Stimulated activated CD8-positive, alpha-beta memory T cell treated with anti-CD3 and anti-CD28 coated beads, Interleukin-7, amount 100 ng/mL, for 24 hours (primary cell): ENCODE measurements at places on chromosomes 3 and 15.

GRCh38 chr15:92074646-92075045 is 221.1 kb downstream of the SLCO3A1 start:
- no peak for DNase-seq

DNA sequence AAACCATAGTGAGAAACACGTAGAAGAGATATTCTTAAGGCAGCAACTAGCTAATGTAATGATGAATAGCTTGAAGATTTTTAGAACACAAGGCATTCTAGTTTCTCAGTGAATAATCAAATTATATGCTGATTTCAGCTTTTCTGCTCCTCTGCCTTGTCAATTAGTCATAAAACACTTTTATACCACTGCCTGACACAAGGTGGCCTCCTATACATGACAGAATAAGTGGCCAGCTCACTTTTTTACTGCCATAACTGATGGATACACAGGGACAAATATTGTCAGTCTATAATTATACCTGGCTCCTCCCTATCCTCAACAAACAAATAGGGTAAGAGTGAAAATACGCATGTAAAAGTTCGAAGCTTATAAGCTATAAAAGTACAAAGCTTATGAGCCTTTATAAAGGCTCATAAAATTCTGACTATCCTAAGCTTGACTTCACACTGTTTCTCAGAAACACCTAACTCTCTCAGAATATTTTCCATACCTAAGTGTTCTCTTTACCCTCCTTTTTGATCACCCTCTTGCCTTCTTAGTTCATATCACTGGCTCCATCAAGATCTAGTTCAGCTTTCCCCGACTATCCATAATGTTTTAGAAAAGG is 81.6 kb downstream of the HERC1 start:
- DNase-seq = no peak

DNA sequence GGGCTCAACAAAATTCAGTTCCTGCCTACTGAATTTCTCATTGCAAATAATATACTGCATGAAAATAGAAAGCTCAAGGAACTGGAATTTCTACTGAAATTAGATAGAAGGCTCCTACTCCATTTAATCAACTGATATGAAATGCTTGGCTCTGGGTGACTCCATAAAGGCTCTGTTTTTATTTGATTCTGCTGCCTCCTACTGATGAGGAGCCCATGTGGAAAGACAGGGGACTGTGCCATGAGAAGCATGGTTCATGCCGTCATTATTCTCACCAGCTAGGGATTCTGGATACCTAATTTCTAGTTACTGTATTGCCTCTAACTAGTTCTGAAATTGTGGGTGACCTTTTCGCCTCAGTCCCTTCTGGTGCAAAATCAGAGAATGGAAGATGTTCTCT is 366.2 kb upstream of the DPH6 start:
- no peak for DNase-seq

DNA sequence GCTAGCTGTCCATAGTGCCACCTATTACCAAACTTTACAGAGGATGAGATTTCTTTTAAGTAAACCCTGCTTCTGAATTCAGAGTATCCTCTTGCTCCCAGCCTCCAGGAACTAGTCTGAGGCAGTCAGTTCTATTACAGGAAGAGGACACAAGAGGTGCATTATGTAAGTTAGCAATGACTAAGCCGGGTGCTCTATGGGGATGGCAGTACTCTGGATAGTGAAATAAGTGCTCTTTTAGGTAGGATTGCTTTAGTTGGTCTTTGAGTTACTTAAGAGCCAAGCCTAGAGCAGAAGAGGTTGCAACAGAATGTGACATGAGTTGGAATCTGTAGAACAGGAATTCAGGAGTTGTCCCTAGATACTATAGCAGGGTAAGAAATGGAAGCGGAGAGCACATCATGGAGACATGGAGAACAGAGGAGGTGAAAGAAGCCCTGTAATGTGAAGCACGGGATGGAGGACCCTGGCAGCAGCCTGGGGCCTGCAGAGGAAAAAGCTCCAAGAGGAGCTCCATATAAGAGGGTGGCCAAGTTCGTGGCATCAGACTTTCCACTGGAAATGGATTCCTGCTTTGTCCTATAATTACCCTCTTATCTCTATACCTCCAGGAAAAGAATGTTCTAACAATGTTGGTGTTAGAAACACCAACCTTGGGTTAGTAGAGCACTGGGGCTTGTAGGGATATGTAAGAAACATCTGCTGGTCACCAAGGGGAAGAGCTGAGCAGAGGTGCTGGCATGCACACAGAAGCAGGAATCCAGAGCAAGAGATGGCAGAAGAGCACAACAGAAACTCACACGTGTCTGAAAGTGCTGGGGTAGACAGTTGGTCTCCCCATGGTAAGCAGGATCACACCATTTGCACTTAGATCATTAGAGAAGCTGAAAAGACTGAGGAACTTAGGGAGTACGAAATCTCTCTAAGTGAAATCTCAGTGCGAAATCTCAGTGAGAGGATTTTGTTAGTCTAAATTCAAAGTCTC is 851.1 kb downstream of the FHIT start:
- no peak for DNase-seq

GRCh38 chr3:93867425-93867824 is 106.3 kb downstream of the PROS1 start:
- no peak for DNase-seq

GRCh38 chr15:98067339-98067738 is 106.8 kb downstream of the ARRDC4 start:
- DNase-seq = no peak

- no peak for DNase-seq
These were observed 67.6 kb downstream of the SFMBT1 start for GRCh38 chr3:52978109-52978754.

DNA sequence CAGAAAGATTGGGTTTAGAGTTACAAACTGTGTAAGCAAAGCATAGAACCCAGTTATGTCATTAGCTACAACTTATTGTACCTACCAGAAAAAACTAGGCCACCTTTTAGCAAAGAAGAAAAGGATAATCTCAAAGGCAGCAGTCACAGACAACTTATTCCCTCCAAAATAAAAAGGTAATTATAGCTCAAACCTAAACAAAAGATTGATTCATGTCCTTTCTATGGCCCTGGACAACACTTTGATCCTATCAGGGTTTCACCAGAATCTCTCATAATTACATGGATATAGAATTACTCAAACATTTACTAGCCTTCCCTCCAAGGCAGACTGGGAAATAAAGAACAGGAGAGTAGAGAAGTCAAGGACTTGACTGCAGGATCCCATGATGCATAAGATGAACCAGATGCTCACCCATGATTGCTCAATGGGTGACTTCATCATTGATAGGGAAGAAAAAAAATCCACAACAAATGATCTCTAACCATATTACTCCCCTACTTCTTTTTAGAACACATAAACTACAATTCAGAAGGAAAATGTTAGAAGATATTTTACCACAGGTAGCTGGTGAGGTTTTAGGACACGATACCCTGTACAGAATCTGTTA is 17.4 kb downstream of the DET1 start:
- no peak for DNase-seq

DNA sequence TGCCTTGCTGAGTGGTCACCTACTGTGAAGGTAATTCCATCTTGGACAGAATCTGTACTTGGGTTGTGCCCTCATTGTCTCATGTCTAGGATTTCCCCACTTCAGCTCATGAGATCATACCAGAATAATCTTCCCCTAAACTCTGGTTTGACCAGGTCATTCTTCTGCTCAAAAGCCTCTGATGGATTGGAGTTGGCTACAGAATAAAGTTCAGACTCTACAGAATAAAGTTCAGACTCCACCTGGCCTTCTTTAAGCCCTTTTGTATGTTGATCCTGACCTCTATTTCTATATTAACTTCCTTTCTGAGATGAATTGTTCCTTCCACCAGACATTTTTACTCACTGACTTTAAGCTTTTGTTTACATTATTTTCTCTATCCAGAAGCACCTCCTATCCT is 6.4 kb upstream of the GLCE start:
- DNase-seq = no peak

GRCh38 chr3:107263269-107264021 is 113.8 kb upstream of the CCDC54 start:
- no peak for DNase-seq

DNA sequence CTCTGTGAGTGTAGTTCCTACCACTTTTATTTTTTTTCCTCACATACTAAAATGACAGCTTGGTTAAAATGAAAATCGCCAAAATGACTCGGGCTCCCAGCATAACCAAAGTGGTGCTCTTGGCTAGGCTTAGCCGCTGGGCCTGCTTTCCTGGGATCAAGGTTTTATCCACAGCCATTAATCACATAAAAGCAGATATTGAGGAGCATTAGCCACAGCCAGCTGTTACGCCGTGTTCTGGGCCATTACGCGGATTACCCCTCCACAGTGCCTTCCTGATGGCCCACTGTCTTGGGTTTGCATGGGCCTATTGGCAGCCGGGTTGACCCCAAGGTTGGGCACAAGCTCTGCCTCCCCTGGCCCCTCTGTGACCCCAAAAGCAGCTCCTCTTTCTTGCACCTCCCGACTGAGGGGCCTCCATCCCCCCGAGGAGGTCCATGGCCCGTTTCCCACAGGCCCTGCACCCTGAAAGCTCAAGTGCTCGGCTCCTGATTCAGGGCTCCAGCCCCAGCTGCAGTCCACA is 30.4 kb upstream of the TRPM1 start:
- DNase-seq = no peak

DNA sequence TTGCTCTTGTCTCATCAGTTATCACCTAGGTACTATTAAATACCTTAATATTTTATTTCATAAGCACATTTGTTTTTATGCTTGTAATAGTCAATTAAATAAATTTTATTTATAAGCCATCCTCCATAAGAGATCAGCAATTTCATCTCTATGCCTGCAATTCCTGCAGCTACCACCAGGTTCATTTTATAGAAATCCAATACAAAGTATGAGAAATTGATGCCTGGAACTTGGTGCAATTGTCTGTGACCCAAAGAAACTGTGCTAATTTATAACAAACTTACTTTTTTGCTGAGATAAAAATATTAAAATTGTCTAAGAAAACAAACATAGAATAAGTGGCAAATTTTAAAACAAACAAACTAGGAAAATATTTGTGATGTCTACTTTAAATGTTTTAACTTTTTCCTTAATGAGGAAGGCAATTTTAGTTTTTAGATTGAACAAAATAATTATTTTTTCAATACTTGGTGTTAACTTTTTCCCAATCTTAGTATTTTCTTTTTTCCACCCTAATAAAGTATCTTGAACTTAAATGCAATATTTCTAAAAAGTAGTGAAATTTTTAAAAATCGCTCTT is 1026.6 kb downstream of the ROBO1 start:
- no peak for DNase-seq

GRCh38 chr15:80982205-80982604 is 7.4 kb downstream of the MESD start:
- DNase-seq = no peak

DNA sequence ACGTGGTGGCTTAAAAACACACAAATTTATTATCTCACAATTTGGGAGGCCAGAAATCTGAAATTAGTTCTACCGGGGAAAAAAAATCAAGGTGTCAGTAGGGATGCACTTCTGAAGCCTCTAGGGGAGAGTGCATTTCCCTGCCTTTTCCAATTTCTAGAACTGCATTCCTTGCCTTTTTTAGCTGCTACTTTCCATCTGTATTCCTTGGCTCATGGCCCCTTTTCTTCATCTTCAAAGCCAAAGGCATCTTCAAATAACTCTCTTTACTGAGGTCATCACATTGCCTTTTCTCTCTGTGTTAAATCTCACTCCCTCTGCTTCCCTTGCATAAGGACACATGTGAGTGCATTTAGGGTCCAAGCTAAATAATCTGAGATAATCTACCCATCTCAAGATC is 69.5 kb upstream of the NEO1 start:
- DNase-seq = no peak

- no peak for DNase-seq
These were observed 121.9 kb upstream of the PDZRN3 start for GRCh38 chr3:73746623-73747022.

GRCh38 chr15:56343879-56344278 is 21.3 kb upstream of the TEX9 start:
- no peak for DNase-seq

DNA sequence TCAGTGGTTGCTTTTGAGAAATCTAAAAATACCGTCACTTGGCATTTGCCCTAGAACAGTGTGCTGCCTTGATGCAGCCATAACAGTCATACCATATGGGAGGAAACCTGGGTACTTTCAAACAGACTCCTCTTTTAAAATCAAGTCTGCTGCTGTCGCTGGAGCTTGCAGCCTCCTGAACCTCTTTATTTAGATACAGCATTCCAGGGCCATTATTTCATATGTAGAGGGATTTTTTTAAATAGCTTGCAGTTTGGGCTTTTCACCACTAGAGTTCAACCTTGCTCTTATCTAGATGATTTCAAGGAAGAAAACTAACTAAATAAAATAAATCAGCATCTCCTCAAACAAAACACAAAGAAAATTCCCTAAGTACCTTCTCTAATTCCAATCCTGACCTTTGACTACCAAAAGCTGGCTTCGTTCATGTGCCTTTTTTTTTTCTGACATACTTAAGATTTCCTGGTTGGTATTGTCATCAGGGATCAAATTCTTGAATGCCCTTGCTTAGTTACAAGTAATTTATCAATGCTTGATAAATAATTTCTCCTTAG is 111.6 kb downstream of the KBTBD8 start:
- no peak for DNase-seq

- DNase-seq = no peak
These were observed 11.3 kb downstream of the NBEAL2 start for GRCh38 chr3:46990573-46991374.

GRCh38 chr3:151625586-151625985 is 108.1 kb upstream of the AADACL2 start:
- DNase-seq = no peak

DNA sequence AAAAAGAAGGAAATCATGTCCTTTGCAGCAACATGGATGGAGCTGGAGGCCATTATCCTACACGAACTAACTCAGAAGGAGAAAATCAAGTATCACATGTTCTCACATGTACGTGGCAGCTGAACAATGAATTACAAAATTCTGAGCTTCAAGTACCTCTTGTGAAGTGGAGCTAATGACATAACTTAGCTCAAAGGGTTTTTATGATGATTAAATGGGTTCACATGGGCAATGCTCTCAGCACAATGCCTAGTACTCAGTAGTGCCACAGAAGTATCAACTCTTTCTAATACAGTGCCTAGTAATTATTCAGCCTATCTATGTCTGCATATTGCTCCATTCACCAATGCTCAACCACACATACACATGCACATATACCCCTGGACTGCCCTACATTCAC is 407.5 kb upstream of the WNT5A start:
- no peak for DNase-seq

- no peak for DNase-seq
These were observed 79.9 kb downstream of the CHSY1 start for GRCh38 chr15:101171954-101172353.

- DNase-seq = no peak
These were observed 3.8 kb upstream of the GABRR3 start for GRCh38 chr3:98038876-98039275.
